ENCODE measurements at places on chromosomes 1 and 21. TPM values are rescaled to one million over a fixed set of nuclear protein-coding genes. Genes with fewer than 3 reads are reported as not detected.

GRCh38 chr1:205044741-205045140 is 1.7 kb downstream of the CNTN2 start:
- DNase-seq: no peak

GRCh38 chr1:14929547-14930246 is 223.8 kb upstream of the TMEM51 start:
- peak; percentile 74 for DNase-seq

- DNase-seq: no peak
These were observed 204.4 kb upstream of the TNR start for GRCh38 chr1:175947771-175948170.

GRCh38 chr1:43830802-43831201 is 102.8 kb upstream of the ARTN start:
- no peak for DNase-seq

- no peak for DNase-seq
These were observed 148.1 kb upstream of the UBE2U start for GRCh38 chr1:64055310-64055709.

- DNase-seq: peak; percentile 50
These were observed at the start of gene TMEM51 for GRCh38 chr1:15153184-15153841. TSS of gene TMEM51 (plus strand) at chr1:15153747. CDS start at chr1:15215088, 61,341 bp downstream.

LRRC71 gene
- total RNA-seq: not detected

RNF187 gene
- 80.6 TPM for total RNA-seq

IGSF21 gene
- not detected for total RNA-seq

GUCA2A gene
- total RNA-seq: not detected

CYP4A22 gene
- not detected for total RNA-seq

Measured in H4 (cell line).